GM12865 (cell line): ENCODE measurements at places on chromosomes 1 and 21.

- no peak for DNase-seq
These were observed 63.9 kb downstream of the URB2 start for GRCh38 chr1:229689904-229690303.

DNA sequence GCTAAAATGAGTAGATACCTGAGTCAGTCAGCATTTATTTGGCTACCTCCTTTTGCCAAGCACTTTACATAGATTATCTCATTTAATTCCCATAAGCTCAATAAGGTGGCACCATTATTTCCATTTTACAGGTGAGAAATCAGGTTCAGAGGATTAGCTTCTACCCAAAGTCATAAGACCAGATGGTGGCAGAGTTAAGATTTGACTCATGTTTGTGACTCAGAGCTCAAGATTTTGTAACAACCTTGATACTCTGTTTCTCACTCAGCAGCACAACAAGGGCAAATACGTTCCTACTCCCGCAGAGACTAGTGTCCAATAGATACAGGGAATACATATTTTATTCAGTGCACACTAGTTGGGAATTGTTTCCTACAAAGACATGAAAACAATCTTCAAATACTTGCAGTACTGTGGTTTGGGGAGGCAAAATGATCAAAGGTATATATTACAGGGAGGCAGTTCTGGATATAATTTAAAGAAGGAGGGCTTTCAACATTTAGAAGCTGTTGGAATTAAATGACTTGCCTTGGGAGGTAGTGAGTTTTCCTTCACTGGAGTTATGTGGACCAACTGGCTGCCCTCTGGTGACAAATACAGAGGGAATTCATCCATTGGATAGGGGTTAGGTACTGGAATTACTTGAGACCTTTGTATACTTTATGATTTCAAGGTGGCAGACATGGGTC is 3.6 kb downstream of the LEPR start:
- DNase-seq, result peak; percentile 56

- DNase-seq, result no peak
These were observed 13.8 kb downstream of the RNU5D-1 start for GRCh38 chr1:44717156-44717555.

DNA sequence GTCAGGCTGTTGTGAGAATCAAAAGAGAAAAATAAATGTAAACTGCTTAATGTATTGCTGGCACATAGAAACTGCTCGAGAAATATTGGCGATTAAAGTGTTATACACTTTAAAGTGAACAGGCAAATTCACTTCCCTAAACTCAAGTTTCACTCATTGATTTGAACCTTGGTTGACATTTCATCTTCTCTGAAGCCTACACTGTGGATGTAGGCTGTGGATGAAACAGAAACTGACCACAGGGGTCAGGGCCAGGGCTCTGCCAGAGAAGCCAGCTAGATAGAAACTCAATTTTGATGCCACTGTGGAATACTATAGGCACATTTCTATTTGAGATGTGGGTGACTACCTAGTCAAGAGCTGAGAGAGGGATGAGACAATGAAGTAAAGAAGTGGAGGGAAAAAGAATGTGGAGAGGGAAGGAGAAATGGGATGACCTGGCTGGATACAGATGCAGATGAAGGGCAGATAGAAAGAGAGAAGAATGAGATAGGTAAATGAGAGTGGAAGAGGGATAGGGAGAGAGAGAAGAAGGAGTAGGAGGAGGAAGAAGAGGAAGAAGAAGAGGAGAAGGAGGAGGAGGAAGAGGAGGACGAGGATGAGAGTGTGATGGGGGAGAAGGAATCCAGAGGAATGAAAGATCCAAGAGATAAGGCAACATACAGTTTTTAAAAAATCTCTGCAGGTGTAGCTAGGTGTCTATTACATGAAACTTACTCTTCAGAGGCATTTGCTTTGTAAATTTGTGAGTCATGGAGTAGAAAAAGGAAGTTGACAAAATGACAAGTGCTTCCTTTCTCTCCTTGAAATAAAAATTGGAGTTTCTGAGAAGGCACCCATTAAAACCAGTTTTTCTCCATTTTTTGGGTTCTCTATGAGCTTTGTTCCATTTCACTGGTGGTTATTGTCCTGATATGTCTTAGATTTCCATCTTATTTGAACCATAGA is 17.4 kb upstream of the CD1D start:
- peak; percentile 68 for DNase-seq

DNA sequence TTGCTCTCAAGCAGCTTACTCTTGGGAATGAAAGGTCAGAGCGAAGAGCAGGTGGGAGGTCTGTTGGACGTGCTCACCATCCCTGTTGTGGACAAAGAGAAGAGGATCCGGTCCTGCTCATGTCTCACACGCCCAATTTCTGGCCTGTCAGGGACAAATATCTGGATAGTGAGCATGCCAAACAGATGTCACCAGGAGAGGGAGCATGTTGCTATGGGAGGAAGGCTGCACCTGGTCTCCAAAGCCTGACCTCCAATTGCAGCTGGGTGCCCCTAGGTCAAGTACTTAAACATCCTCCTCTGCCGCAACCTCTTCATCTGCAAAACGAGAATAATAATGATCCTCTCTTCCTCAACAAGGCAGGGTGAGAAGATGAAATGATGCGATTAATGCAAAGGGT is 53.4 kb downstream of the DMRTA2 start:
- no peak for DNase-seq

- no peak for DNase-seq
These were observed 1192.7 kb downstream of the KCNT2 start for GRCh38 chr1:195415584-195415983.

DNA sequence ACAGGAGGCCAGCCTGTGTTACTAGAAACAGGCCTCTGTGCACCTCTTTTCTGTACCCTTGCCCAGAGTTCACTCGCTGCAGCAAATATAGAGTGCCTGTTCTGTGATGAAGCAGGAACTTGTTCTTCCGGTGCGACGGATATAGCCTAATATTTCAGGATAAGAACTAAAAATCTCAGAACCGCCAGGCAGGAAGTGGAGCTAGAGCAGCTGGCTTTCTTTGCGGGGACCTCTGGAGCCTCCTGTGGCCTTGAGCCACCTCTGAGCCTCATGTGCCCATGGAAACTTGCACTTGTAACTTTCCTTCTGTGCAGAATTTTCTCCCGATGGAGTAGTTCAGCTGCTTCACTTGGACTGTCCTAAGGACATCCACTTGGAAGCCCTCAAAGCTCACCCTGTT is 44.5 kb upstream of the VAMP3 start:
- no peak for DNase-seq

GRCh38 chr1:201954263-201955008 is 867 bp upstream of the TIMM17A start:
- no peak for DNase-seq

- peak; percentile 77 for DNase-seq
These were observed 20.4 kb downstream of the KCNN3 start for GRCh38 chr1:154849645-154850131.

DNA sequence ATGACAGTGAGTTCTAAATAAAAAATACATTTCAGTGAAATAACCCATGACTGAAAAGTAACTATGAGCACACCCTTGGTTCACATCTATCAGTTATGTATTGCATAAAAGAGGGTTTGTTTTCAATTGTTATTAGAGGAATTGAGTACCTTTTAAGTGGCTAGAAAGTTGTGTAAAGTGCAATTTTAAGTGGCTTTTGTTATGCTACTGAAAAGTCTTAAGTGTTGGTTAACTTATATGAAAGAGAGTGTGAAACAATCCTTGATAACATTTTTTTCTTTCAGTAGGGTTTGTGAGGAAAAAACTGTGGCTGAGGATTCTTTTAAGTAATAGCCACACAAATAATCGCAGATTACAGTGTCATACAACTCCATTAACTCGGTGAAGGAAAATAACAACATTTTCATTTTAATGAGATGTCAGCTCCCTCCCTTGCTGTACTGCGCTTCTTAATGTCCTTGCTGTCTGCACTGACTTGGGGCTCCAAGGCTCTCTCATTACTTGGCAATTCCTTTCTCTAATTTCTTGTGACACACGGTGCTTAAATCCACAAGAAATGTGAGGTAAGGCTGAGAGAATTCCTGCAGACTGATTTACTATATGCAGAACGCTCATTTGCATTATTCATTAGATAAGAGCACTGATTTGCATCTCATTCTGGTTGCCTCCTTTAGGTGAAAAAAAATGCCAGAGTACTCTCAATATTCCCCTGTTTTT is 40.6 kb downstream of the NTNG1 start:
- no peak for DNase-seq

GRCh38 chr1:50705699-50706098 is 254.4 kb downstream of the FAF1 start:
- no peak for DNase-seq

DNA sequence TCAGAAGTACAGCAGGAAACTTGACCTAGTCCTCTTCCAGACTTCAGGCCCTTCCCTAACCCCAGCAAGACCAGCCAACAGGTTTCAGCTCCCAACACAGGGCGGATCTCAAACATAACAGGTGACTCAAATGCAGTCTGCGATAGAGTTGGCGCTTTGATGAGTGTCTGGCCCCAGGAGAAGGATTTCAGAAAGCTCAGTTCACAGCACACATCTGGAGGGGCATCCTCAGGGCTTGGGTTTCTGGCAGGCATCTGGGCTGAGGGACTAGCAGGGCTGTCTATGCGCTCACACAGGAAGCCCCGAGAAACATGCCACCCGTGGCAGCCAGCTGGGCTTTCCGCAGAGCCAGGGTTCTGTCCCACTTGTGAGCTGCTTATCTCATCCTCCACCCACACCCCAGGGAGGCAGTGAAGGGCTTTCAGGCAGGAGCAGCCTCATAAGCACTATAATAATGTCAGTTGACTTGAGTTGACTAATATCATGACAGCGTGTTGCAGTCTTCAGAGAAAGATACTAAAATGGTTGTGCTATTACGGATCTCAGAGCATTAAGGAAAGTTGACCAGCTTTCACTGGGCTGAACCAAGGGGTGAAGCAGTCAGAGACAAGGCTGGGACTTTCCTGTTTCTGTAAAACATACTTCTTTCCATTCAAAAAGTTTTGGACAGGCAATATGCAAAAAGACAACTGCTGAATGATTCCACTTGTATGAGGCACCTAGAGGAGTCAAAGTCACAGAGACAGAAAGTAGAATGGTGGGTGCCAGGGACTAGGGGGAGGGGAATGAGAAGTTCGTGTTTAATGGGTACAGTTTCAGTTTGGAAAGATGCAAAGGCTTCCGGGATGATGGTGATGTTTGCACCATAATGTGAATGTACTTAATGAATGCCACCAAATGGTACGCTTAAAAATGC is 233.0 kb upstream of the IRF2BP2 start:
- DNase-seq, result peak; percentile 94

DNA sequence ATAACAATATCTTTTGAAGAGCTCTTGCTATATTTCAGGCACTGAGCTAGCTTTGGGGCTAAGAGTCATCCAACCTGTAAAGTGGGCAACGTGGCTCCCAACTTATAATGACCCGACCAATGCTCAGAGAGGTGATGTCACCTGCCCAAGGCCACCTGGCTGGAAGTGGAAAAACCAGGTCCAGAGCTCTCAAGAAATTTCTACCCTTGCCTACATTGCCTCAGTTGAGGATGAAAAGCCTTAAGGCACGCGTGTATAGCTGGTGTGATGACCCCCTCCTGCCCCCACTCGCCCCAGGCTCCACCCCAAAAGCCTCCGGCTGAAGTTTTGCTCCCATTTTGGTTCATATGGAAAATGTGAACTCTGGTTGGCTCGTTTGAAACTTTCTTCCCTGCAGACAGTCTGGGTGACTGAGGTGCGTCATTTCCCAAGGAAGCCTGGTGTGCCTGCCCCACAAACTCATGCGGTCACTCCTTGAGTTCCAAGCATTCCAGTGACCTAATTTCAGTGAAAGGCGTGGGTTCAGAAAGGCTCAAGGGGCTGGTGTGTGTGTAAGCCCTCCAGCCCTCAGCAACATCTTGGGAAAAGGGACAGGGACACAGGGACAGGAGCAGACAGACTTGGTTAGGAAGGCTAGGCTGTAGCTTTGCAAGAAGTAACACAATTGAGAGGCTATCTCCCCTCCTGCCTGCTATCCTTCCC is 20.5 kb downstream of the HTR1D start:
- no peak for DNase-seq

DNA sequence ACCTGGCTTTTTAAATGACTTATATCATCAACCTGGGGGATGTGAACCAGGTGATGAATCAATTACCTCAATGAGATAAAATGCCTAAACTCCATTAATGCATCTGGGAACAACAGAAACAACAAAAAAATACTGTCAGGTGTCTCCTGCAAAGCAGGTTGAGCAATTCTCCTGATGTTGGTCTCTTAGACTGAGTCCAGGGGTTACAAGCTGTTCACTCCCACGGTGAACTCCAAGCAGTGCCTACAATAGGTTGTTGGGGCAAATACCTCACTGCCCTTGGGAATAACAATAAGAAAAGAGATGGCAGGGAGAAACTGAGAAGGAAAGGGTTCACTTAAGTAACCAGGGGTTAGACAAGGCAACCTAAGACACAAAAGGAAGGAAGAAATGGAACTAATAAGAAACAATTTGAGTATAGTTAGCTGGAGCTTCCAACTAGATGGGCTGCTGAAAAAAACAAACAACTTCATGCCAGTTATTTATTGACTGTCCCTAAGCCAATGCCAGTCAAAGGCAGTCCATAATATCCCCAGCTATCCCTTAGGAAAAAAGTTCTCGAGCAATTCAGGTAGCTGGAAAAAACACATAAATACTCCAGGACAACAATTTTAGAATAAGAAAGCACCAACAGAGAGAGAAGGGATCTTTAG is 97.6 kb upstream of the MAGI3 start:
- no peak for DNase-seq

GRCh38 chr1:84236256-84236655 is 65.3 kb upstream of the SAMD13 start:
- DNase-seq, result no peak

GRCh38 chr1:202249436-202249835 is 55.8 kb downstream of the LGR6 start:
- DNase-seq, result no peak

- DNase-seq, result no peak
These were observed 6.1 kb downstream of the MEGF6 start for GRCh38 chr1:3604997-3605823.

DNA sequence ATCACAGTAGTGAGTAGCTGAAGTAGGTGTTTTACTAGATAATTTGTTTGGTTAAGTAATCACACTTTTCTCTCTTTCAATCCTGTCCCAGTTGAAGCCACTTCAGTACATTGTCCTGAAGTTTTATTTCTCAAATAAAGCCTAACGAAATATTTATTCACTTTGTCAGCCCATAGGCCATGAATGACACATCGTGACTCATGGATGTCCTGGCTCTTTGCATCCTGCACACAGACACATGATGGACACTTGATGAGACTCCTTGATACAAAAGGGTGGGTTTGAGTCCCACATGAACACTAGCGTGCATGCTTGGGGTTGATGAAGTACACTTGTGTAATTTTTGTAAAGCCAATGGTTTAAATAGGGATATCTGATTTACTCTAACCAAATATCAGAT is 22.7 kb upstream of the LAMC2 start:
- DNase-seq, result no peak

DNA sequence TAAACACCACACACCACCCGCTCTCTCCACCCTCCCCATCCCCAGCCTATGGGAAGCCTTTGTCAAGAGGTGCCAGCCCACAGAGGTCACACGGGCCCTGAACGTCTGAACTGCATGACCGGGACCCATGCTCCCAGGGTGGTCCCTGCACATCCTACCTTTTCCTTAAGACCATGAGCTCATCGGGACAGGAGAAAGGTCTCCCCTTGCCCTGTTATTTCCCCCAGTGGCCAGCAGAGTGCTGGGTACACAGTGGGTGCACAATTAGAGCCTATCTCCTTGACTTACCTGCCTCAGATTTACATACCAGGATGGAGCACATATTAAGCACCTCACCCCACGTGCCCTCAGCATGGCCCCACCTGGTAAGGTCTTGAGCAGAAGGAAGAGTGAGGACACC is 30.9 kb downstream of the ACTA1 start:
- no peak for DNase-seq
